ENCODE measurements at places on chromosomes 7 and 10.

DNA sequence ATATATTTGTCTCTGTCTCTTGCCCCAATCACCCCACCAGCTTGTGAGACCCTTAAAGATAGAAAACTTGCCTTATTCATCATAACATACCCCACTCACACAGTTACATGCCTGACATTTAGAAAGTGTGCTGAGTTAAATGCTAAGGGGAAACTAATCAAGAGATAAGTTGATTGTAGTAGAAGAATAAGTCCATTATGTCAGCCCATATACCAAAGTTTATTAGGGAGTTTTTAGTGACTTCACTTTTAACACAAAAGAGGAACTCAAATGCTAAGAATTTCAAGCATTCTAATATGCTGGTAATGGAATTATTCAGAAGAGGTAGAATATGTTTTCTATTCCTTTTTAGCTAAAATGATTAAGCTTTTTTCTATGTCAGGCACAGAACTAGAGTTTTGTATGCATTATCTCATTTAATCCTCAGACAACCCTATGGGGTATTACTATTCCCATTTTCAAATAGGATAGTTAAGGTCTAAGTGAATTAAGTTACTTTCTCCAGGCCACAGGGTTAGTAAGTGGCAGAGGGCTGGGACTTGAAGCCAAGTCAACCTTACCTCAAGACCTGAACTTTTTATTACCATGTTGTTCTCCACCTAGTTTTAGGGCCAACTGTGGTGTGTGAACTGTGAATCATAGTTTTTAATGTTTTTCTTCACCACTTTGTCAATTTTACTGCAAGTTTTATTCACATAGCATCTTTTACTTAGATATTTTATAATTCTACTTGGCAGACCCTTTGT lies 19.6 kb downstream of the ASAH2 start:
- no peak for DNase-seq

DNA sequence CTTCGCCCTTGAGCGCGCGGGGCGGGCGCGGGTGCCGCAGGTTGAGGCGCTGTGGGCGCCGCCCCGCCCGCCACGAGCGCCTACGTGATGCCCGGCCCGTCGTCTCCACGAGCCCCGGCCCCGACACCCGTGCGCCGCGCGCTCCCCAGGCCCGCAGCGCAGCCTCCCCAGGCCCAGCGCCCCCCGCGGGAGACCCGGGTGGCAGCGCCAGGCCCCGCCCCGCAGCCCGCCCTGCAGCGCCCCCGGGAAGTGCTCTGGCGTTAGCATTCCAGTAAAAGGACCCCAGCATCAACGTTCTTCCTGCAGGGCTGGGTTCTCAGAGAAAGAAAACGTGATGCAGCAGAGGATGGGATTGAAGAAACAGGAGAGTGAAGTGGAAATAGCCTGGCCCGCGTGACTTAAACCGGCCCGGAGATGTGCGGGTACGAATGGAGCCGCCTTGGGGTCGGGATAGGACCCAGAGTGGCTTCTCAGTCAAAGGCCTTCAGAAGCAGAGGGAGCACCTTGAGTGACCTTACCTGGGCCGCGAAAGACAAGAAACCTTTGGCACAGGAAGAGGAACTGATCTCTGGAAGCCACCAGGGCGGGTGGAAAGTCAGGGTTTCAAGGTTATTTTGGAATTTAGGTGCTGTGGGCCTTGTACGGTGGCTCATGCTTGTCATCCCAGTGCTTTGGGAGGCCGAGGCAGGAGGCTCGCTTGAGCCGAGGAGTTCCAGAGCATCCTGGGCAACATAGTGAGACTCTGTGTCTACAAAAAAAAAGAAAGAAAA lies 1.8 kb downstream of the PFKP start:
- DNase-seq: peak; percentile 46

GRCh38 chr7:149293338-149293737 lies 31.3 kb downstream of the ZNF783 start:
- DNase-seq: no peak

- DNase-seq: no peak
Measured at GRCh38 chr10:65306201-65306600, 1619.6 kb upstream of the LRRTM3 start.

DNA sequence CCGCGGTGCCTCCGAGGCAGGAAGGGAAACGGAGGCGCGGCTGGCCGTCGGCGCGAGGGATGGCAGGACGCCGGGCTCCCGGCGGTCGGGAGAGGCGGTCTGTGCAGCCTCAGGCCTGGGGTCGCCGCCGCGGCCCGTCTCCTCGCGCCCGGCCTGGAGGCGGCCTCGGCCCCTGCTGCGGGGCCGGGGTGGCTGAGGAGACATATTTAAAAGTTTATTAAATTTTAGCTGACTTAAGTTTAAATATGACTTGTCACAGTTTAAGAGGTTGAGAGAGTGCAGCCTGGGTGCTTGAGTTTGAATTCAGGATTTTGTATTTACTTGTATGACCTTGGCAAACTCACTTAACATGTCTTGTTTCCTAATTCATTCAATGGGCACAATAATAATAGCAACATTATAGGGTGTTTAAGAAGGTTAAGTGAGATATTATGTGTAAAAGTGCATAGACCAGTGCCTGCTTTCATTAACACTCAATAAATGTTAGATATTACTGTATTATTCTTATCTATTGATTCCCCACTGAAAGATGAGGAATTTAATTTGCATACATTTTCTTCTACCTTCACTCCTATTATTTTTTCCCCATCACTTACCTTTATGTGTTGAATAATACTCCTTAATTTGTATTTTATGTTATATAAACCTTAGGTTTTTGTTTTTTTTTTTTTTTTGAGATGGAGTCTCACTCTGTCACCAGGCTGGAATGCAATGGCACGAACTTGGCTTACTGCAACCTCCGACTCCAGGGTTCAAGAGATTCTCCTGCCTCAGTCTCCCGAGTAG lies 718 bp downstream of the DYNC2I1 start:
- DNase-seq: no peak

GRCh38 chr10:74233281-74233680 lies 82.3 kb downstream of the ADK start:
- no peak for DNase-seq

DNA sequence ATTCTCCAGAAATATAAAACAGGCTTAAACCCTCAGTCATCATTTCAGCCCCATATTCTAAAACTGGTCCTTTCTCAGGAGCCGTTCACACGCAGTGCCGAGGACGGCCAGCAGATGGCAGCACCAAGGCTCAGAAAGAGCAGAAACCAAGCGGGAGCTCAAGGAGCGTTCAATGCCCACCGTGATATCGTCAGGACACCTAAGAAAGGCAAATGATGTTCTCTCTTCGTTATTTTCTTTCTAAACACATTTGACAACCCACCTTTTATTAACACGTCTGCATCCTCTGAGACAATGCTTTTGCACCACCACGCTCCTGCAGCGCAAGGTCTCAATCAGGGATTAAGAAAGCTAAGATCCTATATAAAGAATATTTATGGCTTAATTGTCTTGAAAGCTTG lies 45.7 kb upstream of the RBM33 start:
- DNase-seq: peak; percentile 79

Measured in activated naive CD8-positive, alpha-beta T cell treated with anti-CD3 and anti-CD28 coated beads for 36 hours (primary cell).